ENCODE measurements at places on chromosomes 2 and 18.

GRCh38 chr2:200665626-200666453, 80.0 kb downstream of the AOX1 start:
- no peak for DNase-seq

DNA sequence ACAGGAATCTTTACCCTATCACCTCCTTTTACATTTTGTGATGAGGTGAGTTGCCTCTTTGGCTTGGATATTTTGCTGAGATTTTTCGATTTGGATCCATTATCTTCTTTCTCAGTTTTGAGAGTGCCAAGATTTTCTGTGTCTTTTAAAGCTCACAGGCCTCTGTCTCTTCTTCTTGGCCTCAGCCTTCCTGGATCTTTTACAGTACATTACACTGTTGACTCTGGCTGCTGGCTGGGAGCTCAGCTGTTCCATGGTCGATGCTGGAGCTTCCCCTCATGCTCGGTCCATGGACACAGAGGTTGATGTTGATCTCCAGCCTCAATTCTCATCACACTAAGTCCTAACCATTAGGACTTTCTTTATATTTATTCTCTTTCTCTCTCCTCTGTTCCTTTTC, 332.8 kb upstream of the UBE2E3 start:
- no peak for DNase-seq

GRCh38 chr2:28915939-28916338, 21.5 kb downstream of the WDR43 start:
- no peak for DNase-seq

- DNase-seq, result no peak
Observed at GRCh38 chr18:25853691-25854433, 236.6 kb downstream of the SS18 start.

DNA sequence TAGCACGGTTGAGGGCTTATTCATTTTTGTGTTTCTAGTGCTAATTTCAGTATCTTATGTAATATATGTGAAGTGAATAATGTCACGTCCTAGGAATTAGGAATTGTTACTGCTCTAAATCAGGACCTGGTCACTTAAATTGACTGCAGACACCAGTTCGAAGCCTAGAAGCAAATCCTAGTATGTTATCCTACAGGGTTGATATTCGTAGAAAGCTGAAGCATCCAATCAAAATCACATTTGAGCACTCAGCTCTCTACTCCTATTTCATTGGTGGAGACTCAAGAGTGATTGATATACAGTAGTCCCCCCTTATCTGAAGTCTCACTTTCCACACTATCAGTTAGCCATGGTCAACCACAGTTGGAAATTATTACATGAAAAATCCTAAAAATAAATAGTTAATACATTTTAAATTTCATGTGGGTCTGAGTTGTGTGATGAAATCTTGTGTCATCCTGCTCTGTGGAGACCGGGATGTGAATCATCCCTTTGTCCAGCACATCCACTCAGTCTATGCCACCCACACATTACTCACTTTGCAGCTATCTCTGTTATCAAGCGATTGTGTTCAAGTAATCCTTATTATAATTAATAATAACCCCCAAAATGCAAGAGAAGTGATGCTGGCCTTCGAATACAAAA, 35.2 kb upstream of the SCN9A start:
- DNase-seq, result no peak

- DNase-seq, result no peak
Observed at GRCh38 chr2:34011684-34012083, 412.6 kb upstream of the FAM98A start.

DNA sequence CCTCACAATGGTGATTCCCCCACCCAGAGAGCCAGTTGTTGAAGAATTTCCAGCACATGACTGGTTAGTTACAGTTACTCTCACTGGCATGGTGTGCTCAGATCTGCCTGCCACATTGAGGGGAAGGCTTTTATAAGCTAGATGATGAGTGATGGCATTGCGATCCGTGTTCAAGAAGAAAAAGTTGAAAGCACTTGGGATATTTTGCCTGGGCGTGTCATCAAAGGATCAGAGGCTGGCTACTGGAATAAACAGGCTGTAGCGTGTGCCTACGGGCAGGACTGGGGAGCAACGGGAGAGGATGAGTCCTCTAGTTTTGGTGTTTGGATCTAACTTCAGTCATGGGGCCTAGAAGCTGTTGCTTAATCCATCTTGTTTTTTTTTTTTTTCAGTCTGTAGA, 175.0 kb downstream of the SETBP1 start:
- no peak for DNase-seq

DNA sequence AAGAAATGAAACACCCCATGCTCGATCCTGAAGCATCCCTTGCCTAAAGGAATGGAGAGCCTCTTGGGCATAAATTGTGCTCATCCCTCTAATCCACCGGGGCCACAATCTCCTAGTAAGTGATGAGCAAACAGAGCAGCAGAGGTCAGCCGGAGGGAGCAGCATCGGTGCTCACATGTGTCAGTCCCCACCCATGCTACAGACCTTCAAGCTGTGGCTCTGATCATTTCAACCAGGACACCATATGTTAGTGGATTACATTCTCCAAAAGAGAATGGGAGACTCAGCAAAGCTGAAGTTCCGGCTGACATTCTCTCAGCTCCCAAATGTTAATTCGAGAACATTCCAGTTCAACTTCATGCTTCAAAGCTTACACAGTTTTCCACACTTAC, 75.6 kb downstream of the AAK1 start:
- no peak for DNase-seq

GRCh38 chr2:68279691-68280090, 27.4 kb upstream of the PPP3R1 start:
- no peak for DNase-seq

DNA sequence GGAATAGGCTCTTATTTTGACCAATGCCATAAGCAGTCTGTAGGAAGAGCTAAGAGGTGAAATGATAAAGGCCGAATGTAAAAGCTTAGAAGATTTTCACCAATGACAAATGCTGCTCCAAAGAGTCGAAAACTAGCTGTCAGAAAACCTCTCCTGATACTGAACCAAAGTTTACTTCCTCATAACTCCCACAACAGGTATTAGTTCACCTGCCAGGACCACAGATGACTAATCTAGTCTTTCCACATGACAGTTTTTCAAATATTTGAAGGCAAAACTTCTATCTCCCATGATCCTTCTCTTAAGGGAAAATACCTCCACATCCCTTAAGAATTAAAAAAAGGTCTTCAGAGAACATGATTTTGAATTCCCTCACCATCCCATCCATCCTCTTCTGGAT, 473.2 kb upstream of the SPHKAP start:
- DNase-seq, result no peak

- DNase-seq, result no peak
Observed at GRCh38 chr2:60872510-60872928, 8.9 kb upstream of the REL start.

- no peak for DNase-seq
Observed at GRCh38 chr18:59502274-59503175, 143.5 kb upstream of the LMAN1 start.

DNA sequence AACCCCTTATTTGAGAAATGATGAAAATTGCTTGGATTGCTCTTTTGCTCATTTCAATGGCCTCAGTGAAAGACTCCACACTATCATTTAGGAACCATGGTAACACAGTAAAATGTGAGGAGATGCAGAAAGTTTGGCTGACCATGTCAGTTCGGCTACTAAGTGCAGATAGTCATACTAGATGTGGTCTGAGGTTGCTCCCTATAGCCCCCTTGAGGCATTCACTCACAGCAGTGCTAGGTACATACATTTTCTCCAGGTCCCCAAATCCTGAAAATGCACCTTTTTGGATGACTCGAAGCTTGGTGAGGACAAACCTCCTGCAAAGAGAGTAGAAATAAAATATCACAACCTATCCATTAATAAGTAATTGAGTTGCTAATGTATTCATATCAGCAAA, 86.3 kb downstream of the FSHR start:
- DNase-seq, result no peak
